Fibroblast of skin of right biceps (primary cell): ENCODE measurements at places on chromosomes 6 and 20.

DNA sequence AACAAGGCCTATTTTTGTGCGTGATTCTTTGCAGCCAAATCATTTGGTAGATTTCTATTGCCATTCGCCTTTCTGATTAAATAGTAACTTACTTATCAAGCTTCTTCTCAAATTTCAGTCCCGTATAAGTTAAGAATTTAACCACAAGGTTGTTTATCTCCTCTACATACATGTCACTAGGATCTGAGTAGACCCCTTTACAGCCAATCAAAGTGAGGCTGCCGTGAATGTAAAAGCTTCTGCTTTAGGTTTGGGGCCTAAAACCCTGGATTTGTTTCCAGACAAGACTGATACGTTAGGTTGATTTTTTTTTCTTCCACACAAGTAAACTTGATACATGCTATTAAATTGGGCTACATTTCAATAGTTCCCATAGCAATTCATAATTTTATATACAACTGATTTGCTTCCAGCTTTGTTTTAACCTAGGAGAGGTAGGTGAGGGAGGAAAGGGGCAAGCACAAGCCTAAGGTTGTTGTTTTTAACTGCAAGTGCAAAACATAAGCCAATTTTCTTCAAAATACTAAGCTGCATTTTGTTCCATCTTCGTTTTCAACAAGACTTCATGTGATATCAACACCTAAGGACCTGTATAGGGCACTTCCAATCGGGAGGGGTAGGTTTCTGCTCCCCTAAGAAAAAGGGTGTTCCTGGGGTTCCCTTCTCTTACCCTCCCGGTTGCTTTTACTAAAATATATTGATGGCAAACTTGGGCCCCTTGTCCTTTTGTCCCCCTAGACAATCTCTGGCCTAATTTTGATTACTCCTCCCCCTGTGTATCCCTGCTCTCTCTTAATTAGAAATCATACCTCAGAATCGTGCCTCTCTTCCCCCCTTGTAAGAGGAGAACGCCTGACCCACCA, 1.7 kb downstream of the RANBP9 start:
- DNase-seq = peak; percentile 68

- DNase-seq = no peak
These were observed 17.4 kb downstream of the SCML4 start for GRCh38 chr6:107806691-107807090.

DNA sequence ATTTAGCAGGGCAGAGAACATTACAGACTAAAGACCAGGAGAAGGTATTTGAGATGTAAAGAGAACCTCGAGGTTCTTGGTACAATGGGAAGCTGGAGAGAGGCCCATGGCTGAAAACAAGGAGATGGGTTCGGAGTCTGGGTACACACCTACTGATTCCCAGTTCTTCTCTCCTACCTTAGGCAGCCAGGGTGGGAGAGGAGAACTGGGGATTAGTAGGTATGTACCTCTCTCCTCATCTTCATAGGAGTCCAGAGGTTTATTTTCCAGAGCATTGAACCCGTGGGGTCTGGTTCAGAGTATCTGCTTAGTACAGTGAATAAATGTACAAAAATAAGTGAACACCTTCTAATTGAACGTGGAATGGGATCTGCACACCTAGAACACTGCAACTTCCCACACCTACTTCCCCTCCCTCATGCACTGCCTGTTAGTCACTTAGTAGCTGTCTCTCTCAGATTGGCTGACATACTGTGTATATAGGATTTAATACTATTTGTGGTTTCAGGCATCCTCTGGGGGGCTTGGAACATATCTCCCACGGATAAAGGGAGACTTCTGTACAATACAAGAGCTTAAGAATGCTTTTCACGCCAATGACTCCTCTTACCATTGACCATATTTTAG, 23.5 kb upstream of the NUP153 start:
- no peak for DNase-seq

DNA sequence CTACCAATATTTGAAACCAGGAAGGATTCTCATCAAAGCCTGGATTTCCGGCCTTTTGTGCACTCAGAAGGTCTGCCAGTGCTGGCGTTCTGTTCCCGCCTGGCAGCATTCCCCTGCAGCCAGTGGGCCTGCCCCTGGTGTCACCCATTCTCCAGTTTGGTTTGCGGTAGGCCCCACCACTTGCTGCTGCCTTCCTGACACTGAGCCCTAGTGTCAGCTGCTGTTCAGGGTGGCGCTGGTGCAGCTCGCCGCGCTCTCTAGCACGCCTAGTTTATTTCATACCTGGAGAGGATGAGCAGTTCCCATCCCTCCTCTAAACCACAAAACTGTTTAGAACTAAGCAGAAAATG, 9.5 kb downstream of the NPEPL1 start:
- no peak for DNase-seq

DNA sequence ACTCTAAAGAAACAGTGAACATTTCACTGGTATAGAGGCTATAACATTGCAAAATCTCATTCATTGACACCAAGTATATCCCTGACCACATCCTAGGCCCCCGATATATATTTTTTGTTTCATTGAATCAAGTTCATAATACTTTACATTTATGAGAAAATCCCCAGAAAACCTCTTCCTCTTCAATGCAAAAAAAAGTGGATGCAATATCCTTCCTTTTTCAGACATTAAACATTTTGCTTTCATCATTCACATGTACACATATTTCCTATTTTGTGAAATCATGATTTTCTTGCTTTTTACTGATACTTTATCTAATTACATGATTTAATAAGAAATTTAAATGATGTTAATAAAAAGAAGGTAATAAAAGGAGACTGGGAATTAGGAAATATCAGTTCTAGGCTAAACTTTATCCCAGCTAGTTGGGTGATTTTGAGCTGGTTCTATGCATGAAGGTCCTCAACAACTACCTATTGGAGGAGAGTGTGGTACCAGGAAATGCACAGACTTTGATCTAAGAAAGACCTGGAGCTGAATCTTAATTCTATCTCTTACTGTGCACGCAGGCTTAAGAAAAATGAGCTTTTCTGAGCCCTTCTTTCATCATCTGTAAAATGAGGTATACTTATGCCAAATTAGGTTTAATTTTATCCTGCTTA, 4.9 kb downstream of the SYNE1 start:
- no peak for DNase-seq

GRCh38 chr20:19749618-19750071, 8.4 kb upstream of the RIN2 start:
- DNase-seq = no peak

DNA sequence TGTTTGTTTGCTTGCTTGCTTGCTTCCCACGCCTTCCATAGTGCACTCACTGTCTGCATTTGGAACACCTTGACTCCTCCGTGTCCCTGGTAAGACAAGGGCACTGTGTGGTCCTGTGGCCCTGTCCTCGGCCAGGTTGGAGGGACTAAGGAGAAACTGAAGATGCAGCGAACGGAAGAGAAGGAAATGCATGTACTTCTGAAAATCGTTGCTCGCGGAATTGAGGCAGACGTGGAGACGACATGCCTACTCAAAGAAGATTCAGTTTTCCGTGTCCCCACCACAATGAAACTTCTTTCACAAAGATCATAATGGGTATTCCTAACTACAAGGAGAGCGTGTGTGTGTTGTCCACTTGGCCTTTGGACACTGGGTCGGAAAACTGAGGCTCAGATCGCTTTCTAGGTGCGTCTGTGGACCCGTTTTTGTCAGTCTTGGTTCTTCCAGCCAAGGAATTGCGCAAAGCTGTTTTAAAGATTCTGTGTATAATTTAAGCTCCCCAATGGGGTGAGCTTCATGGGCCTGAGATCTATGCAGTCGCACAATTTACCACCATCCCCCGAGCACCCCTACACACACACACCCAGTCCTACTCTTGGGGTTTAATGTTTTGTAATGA, 120.4 kb upstream of the ZNF184 start:
- peak; percentile 1 for DNase-seq

GRCh38 chr20:44990425-44990824, 24.1 kb downstream of the STK4 start:
- no peak for DNase-seq

GRCh38 chr6:31005249-31006020, 4.8 kb upstream of the MUC22 start:
- no peak for DNase-seq

GRCh38 chr6:49329186-49329585, 133.9 kb downstream of the MMUT start:
- DNase-seq = no peak

DNA sequence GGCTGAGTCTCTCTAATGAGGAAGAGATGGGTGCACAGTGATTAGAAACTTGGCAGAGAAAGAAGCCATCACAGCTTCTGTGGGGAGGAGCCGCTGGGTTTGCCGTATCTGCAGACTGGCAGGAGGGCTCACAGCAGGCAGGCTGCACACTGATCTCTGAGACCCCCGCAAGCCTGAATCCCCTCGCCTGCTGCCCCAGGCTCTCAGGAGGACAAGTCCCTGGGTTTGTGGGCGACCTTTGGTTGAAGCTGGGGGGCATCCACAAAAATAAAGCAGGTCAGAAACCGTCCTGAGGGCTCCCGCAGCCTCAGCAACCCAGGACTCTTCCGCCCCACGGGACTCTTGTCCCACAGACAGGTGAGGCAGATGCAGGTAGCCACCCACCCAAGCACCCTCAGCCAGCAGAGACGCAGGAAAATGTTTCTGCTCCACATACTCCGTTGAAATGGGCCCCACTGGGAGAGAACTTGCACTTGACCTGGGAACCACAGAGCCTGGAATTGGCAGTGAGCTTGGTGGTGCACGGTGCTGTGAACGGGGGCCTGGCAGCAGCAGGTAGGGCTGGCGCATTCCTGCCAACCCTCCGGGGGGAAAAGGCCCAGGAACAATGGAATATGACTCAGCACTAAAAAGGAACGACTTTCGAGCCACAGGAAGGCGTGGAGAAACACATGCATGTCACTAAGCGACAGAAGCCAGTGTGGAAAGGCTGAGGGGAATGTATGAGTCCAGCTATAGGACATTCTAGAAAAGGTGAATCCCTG, 89.9 kb downstream of the YTHDF1 start:
- no peak for DNase-seq

DNA sequence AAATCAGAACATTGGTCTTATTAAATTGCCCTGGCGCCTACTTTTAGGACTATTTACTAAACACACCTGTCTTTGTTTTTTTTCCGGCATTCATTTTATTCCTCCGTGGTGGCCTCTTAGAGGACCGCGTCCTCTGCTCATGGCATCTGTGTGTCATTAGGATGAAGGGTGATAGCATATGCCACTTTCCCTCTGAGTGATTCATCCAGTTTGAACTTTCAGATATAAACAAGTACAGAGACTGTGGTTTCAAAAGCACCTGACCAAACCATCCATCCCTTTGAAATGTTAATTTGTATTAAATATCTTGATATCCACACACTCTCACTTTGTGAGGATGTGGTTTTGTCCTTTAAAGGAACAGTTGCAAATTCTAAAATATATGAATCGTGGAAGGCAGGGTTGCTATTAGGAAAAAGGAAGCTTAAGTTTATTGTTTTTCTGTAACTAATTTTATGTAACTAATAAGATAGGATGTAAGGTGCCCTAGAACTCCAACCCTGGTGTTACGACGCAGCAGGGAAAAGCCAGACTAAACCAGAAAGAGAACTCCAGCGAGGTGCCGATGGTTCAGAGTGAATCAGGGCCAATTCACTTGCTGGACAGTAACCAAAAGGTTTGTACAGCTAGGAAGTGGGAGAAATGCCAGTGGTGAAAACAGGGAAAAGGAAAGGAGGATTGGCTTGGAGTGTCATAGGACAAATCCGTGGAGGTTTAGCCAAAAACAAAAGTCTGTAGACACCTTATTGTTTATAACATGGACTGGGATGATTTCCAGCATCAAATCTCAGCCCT, 98.7 kb downstream of the SHLD1 start:
- DNase-seq = peak; percentile 28

- peak; percentile 72 for DNase-seq
These were observed 2.4 kb upstream of the MCM3 start for GRCh38 chr6:52286798-52287432.

GRCh38 chr6:144908004-144908403, 622.9 kb downstream of the UTRN start:
- peak; percentile 44 for DNase-seq

DNA sequence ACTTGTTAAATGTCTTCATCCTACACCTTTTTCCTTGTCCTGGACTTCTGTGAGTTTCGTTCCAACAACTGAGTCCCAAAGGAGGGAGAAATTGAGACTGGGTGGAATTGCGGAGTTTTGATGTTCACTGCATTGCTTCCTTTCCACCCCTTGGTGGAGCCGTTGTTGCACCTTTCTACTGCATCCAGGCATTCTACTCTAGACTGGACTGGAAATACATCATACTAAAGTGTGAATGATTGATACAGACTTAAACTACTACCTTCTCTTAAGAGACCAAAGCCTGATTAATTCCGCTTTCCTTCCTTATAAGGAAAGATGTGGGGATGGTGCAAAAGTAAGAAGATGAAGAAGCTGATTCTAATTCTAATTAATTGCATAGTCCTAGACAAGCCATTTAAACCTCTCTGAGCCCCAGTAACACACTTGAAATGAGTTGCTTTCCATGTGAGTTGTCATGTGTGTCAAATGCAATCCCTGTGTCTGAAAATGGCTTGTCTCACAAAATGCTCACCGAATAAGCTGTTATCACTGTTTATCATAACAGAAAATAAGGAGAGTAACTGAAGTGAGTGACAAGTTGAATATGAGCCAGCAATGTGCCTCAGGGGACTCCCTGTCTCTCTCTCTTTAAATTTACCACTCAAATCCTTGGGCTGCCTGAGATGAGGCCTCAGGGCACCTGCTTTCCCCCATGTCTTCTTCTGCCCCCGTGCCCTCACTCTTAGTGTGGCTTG, 338.3 kb upstream of the CHD6 start:
- no peak for DNase-seq

- DNase-seq = no peak
These were observed 43.1 kb downstream of the DSTN start for GRCh38 chr20:17612992-17613327.

DNA sequence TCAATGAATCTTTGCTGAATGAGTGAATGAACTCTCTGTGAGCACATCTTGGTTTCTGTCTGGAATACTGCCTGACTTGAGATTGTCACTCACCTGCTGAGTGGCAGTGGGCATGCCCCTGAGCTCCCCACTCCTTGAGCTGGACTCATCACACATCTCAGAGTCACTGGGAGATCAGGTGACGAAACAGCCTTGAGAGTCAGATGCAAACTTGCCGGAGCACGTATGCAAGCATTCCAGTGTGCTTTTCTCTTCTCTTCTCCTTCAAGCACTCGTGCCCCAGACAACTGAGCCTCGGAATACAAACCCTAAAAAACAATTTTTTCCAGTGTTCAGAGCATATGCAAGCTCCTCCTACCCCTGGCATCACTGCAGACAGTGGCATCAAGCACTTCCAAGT, 9.4 kb upstream of the BMP7 start:
- DNase-seq = no peak

- DNase-seq = no peak
These were observed 255.5 kb upstream of the RUNX2 start for GRCh38 chr6:45072673-45073072.

GRCh38 chr6:12516070-12516469, 200.5 kb upstream of the PHACTR1 start:
- no peak for DNase-seq
